ENCODE measurements at places on chromosomes 1 and 21.

DNA sequence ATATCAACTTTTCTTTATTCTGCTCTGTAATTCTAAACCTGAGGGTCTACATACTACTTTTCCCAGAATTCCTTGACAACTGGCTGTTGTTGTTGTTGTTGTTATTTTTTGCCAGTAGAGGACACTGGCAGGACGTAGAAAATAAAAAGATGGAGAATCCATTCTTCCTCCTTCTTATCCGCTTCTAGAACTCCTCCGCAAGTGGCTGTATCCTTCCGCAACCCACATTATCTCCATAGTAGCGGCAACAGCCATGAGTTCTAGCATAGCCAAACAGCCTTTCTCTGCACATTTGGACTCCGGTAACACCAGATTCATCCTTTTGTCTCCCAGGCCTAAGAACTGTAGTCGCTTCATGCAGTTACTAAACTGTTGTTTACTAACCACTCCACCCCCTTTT is 91.1 kb upstream of the CACHD1 start:
- DNase-seq = no peak

GRCh38 chr1:170620164-170620563 is 43.8 kb upstream of the PRRX1 start:
- no peak for DNase-seq

DNA sequence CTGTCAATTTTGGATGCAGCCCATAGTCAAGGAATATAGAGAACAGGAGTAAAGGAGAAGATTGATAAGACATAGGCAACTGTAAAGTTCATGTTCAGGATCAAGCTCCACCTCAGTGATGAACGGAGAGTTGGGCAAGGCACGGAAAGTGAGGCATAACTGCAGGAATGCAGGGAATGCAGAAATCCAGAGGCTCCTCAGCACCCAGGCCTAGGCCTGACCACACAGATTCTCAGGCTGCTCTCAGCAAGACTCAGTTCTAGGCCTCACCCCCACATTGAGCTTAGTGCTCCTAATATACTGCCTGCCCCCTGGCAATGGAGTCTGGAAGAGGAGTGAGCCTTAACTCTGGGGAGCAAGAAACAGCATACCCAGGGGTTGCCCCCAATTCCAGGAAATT is 36.3 kb upstream of the S1PR1 start:
- no peak for DNase-seq

- no peak for DNase-seq
Measured at GRCh38 chr1:167663002-167663772, 33.2 kb downstream of the RCSD1 start.

- peak; percentile 47 for DNase-seq
Measured at GRCh38 chr1:66331658-66332547, 202.1 kb upstream of the SGIP1 start.

DNA sequence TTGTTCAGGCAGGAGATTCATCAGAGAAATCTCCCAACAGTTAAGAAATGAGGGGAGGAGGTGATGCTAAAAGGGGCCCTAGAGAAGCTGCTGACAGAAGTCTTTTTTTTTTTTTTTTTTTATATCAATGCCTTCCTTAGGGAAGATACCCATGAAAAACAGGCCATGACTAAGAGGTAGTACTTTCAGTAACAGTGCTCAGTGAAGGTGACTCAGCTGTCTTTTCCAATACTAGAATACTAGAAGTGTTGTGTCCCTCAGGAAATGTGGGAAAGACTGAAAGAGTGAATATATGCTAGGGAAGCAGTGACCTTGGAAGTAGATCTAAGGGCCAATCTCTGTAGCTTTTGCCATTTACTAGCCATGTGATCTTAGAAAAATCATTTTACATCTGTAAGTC is 52.4 kb upstream of the SLFNL1 start:
- DNase-seq = no peak

- no peak for DNase-seq
Measured at GRCh38 chr1:8266436-8267165, 51.3 kb upstream of the SLC45A1 start.

- DNase-seq = no peak
Measured at GRCh38 chr1:220791285-220791684, 4.6 kb downstream of the MTARC1 start.

DNA sequence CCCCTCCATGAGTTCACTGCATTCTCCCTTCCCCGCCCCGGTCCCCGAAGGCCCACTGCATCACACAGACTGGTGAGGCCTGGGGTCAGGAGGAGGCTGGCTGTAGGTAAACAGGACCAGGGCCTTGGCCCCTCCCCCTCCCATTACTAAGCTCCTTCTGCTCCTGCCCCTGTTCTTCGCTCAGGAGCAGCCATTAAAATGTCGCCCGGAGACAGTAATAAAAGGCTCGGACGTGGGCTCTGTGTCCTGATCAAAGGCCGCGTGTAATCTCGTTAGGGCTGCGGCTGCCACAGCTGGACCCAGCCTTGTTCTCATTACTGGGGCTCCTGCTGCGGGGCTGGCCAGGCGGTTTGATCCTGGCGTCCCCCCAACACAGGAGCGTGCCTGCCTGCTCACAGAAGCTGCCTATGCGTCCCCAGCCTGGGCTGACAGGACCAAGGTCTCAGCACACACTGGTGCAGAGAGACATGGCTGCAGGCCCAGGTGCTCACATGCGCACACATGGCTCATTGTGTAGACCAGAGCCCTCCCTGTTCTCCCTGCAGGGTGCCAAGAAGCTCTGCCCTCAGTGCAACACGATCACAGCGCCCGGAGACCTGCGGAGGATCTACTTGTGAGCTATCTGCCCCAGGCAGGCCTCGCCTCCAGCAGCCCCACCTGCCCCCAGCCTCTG is 24.0 kb downstream of the TMEM53 start:
- no peak for DNase-seq

GRCh38 chr1:167924543-167925231 is 10.8 kb upstream of the ADCY10 start:
- no peak for DNase-seq

DNA sequence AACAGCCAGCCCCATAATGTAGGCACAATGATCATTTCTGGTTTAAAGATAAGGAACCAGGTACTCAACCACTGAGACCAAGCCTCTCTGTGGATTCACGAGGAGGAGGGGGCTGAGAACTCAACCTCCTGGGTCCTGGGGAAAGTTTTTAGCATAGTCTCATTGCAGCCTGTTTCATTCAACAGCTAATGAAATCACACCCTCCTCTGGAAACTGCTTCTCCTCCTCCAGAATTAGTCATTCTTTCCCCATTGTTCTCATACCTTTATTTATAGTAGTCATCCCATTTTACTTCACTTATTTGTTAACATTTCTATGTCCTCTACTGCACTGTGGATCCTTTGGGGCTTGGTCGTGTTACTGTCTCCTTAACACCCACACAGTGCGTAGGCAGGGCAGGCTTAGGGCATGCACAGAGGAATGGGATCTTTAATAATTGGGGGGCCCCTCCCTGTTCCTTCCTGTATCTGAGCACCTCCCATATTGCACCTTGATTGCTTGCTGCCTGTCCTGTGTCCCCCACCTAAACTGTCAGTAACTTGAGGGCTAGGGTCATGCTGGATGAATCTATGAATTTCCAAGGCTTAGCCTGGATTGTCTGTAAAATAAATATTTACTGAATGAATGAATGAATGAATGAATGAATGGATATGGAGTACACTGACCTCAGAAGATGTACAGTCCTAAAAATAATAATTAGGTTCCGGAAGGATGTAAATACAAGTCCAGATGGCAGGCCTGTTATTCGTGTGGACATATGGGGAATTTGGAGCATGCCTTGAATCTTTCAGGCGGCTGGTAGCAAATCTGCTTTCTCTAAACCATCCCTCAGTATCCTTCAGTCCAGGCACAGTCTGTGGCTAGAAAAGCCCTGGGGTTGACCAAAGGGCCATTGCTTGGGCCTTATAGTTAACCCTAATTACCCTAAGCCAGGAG is 153.8 kb upstream of the HMGB4 start:
- DNase-seq = no peak

GRCh38 chr21:32712043-32712442 is 15.8 kb downstream of the SYNJ1 start:
- DNase-seq = peak; percentile 2

GRCh38 chr1:108719656-108720435 is 7.1 kb downstream of the FNDC7 start:
- DNase-seq = no peak

DNA sequence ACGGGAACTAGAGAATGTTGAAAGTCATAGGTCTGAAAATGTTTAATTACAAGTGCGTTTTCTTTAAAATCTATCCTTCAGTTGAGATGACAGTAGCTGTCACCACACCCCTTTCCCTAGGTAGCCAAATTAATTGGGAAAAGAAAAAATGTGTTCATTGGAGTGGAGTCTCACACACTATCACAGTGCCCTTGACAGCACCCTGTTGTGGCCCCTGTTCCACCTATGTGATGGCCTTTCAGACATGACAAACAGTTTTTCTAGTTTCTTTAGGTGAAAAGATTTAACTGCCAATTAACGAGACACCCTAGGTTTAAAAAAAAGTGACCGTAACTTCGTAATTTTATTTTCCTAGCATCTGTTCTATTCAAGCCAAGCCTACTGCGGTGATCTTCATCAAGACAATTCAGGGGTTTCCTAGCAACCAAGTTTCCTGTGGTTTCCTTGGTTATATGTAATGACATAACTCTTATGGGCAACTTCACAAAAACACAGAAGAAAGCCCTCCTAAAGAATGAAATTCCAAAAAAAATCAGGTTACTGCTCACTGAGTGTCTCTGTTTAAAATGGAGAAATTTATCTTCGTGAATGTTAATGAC is 298.3 kb downstream of the PDE4B start:
- DNase-seq = no peak

- DNase-seq = no peak
Measured at GRCh38 chr1:203463469-203464062, 12.0 kb upstream of the PRELP start.

- DNase-seq = no peak
Measured at GRCh38 chr21:26528882-26529281, 44.2 kb downstream of the CYYR1 start.

GRCh38 chr1:81970416-81970815 is 169.7 kb downstream of the ADGRL2 start:
- no peak for DNase-seq
